Hematopoietic multipotent progenitor cell treated with erythropoietin and hydrocortisone succinate and interleukin-3 and kit ligand, for 8 days (in vitro differentiated cells): ENCODE measurements at places on chromosomes 5 and 9.
A peak's percentile ranks its signal among the peaks of the same experiment; 100 is the strongest.

DNA sequence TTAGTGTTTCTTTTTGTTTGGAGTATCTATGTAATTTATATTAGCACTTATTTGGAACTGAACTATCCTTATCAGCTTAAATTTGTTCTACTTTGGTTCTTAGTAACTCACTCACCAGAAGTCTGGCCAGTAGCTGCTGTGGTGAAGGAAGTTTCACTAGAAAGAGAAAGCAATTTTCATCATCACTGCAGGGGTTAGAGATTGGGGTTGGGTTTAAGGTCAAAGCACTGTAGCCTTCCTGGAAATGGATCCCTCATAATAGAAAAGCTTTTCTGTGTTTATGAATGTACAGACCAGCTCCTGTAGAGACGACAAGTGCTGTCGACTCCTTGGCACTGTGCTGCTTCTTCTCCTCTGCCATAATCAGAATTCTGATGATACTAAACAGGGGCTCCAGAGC lies 22.2 kb downstream of the MROH2B start:
- no peak for DNase-seq

- DNase-seq = peak; percentile 40
Measured at GRCh38 chr9:97918611-97919010, 3.7 kb downstream of the TRMO start.

GRCh38 chr9:21523021-21524014 lies 41.2 kb upstream of the IFNE start:
- DNase-seq = no peak

DNA sequence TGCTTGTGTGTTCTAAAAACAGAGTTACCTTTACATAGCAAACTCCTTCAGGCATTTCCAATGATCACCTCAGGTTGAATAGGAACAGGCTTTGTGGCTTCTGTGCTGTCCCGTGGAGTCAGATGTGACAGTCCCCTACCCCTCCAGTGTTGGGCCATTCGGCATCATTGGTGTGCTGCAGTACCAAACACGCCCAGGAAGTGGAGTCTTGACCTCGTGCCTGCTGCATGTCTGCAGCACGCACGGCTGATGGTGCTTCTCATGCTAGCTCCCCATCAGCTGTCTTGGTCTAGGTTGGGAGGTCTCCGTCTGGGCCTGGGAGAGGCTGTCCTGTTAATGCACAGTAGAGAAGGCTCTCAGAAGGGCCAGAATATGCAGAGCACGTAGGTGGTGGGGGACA lies 42.5 kb upstream of the PHF2 start:
- DNase-seq = no peak

- DNase-seq = no peak
Measured at GRCh38 chr5:96527768-96528661, 95.0 kb upstream of the PCSK1 start.

DNA sequence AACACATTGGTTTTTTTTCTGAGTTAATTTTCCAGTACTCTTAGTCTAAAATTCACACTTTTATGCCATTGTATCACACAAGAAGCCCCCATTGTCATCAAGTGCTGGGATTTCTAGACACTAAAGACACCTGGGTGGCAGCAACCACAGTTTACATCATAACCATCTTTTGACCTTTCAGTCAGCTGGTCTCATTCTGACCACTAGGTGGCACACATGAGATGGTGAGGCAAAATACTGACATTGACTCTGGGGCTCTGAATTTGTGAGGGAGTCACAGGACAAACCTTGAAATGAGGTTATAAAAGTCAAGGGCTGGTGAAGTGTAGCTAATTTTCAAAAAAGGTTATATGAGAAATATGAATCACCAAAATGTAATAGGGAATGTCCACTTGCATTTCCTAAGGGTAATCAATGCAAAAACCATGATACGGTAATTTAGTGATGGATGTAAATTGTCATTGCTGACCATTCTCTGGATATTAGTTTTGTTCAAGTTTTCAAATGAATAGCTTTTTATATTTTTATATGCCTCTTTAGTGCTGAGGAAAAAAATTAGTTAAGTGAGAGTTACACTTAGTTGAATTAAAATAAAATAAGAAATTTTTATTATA lies 229.4 kb downstream of the DMAC1 start:
- peak; percentile 75 for DNase-seq

DNA sequence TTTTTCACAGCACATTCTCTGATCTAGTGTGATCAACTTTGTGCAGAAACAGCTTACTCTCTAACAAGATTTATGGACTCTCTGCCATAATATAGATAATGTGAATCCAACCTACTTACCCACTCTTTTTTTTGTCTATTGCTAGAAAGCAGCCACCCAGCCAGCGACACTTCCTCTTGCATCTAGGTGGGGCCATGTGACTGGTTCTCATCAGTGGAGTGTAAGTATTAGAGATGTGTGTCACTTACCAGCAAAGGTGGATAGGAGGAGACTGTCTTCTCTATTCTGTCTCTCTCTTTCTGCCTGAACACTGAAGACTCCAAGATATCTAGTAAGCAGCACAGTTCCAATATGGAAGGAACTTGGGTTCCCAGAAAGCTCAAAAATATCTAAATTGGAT lies 174.8 kb downstream of the MCTP1 start:
- DNase-seq = no peak

DNA sequence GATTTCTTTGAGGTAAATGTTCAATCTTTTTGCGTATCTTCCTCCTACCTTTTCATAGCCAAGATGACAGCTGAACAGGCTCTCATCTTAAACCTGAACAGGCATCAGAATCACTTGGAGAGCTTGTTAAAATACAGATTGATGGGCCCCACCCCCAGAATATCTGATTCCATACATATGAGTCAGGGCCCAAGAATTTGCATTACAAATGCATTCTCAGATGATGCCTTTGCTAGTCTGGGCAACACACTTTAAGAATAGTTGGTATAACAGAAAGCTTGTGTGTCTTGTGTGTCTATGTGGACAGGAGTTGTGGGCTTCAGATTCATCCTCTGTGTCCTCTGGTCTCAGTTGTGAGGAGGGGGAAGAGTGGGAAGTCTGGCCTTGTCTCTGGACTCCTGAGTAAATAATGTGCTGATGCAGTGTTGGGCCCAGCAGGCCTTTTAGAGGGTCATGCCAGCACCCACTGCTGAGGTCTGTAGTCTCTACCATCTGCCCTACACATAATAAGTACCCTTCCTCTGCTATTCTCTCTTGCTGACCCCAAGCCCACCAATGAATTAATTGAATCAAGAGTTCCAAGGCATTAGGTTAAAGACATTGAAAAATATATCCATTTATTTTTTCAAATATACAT lies 43.1 kb downstream of the PTCD2 start:
- DNase-seq = no peak

- DNase-seq = no peak
Measured at GRCh38 chr5:13552361-13552760, 392.1 kb downstream of the DNAH5 start.

DNA sequence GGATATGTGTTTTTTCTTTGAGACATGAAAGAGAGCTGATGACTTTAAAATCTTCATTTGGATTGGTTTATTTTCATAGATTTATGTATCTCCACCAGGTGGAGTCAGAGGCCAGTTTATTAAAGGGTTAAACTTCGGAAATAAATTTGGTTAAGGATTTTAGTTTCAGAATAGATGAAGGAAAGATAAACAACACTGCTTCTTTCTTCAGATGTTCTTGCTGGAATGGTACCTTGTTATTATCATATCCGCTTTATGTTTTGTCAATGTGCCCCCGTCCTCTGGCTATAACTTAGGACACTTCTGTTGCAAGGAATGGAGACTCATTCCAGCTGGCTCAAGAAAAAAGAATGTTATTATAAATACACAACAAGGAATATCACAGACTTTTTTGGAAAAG lies 81.2 kb downstream of the ALDH1A1 start:
- peak; percentile 55 for DNase-seq
